Muscle of leg (tissue), 16 donors: ENCODE measurements at places on chromosomes 13 and 19. TPM values are rescaled to one million over a fixed set of nuclear protein-coding genes. Genes with fewer than 3 reads are reported as not detected.

DNA sequence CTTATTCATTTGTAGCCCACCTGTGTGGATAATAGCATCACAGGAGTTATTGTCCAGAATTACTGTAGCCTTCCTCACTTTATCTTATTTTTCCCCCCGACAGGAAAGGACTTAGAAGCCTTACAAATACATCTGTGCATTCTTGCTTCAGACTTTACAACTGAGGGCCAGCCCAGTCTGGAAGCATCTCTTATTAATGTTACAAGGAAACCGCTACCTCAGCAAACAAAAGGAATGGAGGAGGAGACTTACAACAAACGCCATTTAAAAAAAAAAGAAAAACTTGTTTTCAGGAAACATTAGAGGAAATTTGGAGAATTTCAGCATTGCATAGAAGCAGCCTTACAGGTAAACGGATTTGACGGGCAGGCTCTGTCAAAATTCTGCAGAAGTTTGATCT is 45.2 kb downstream of the GARRE1 start:
- no peak for DNase-seq

Gene NCAN
- total RNA-seq = 0.22 TPM

Gene PALM3
- 0.18 TPM for total RNA-seq

DNA sequence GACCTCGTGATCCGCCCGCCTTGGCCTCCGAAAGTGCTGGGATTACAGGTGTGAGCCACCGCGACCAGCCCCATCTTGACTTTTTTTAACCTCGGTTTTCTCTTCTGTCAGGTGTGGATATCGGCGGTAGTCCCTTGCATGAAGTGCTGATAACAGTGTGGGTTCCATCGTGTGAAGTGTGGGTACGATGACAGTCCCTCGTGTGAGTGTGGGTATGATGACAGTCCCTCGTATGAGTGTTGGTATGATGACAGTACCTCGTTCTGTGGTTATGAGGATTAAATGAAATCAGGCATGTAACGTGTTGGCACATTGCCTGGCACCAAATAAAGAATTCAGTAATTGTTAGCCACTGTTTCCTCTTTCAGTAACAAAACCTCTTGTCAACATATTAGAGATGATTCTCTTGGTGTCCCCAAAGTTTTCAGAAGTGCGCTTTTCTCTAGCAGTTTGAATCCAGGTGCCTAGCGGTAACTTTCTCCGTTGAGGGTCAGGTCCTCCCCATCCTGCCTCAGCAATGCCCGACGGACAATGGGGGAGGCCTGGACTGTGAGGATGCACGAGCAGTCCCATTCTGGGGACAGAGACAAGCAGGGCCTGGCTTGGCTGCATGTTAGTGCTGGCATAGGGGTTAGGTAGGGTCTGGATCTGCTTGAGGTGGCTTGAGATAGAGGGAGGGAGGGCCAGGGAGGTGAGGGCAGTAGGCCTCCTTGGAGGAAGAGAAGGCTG is 15.3 kb downstream of the GATAD2A start:
- DNase-seq = peak; percentile 44

Gene ENOX1
- 12.2 TPM for total RNA-seq

DNA sequence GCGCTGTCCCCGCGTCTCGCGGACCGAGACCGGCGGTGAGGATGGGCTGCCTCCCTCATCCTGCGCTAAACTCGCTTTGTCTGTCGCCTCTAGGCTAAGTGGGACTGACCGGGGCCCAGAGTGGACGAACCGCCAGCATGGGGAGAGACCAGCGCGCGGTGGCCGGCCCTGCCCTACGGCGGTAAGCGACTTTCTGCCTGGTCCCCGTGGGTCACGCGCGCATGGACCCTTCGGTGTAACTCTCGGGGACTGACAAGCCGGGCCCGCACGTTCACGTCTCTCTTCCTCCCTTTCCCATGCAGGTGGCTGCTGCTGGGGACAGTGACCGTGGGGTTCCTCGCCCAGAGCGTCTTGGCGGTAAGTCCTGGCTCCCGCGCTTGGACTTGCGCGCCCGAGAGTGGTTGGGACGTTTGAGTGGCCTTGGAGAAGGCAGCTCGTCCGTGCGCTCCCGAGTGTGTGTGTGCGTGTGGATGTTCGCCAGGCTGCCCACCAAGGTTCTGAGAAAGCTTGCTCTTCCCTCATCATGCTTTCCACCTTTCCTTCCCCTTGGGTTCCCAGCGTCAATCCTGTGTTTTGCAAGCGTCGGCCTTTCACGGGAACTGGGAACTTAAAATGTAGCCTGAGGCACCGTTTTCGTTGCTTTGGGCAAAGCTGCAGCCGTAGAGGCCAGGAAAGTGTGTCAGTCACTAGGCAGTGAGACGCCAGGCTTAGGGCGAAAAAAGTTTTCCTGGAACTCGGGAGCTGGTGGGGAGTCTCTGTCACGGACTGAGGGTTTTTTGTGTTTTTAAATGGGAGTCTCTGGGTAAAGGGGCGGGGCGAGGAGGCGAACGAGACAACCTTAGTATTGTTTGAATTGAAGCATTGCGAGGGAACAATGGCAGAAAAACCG is 927 bp downstream of the COL4A2 start:
- DNase-seq = peak; percentile 85

DNA sequence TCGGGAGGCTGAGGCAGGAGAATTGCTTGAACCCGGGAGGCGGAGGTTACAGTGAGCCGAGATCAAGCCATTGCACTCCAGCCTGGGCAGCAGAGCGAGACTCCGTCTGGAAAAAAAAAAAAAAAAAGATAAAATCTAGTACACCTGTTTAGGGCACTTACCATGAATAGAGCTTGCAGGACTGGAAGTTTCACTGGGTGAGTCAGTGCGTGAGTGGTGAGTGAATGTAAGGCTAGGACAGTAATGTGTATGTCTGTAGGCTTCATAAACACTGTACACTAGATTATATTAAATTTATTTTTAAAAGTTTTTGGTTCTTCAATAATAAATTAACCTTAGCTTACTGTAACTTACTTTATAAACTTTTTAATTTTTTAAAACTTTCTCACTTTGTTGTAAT is 22.9 kb downstream of the PPP5C start:
- no peak for DNase-seq

DNA sequence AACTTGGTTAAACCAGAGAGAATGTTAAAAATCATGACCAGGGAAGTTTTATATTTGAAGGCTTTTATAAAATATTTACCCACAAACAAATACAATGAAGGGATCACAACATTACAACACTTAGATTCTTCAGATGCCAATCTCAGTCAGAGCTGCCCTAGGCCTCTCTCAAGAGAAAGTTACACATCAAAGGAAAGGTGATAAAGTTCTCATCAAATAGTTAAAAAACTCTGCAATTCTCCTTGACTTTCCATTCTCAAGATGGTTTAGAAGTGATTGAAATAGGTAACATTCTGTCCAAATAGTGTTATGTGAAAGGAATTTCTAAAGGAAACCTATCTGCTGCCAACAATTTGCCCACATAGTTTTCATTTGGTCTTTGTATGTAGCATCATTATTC is 1115.2 kb upstream of the MIR17HG start:
- no peak for DNase-seq

DNA sequence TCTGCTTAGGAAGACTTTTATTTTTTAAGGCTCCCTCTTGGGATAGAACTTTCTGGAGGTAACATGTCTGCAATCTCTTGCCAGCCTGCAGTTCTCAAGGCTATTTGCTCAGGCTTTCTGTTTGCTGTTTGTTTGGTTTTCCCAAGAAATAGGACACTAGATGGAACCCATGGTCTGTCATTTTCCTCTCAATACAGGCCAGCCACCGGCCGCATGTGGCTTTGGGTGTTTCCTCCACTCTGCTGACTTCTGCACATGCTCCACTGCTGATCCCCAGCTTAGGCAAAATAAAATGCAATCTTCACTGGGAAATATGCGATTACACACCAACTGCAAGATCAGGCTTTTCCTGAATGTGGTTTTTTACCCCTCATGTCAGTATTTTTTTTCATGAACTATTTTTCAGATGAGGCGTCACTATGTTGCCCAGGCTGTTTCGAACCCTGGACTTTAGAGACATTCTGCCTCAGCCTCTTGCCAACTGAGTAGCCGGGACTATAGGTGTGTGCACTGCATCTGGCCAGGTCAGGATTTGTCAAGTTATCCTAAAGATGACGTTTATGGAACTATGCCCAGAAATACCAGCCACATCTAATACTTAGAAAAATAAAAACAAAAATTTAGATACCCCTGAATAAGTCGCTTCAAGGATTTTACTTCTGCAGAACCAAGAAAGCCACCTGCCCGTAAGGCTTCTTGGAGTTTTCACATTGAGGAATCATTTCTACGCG is 94.3 kb upstream of the PABPC3 start:
- no peak for DNase-seq

DNA sequence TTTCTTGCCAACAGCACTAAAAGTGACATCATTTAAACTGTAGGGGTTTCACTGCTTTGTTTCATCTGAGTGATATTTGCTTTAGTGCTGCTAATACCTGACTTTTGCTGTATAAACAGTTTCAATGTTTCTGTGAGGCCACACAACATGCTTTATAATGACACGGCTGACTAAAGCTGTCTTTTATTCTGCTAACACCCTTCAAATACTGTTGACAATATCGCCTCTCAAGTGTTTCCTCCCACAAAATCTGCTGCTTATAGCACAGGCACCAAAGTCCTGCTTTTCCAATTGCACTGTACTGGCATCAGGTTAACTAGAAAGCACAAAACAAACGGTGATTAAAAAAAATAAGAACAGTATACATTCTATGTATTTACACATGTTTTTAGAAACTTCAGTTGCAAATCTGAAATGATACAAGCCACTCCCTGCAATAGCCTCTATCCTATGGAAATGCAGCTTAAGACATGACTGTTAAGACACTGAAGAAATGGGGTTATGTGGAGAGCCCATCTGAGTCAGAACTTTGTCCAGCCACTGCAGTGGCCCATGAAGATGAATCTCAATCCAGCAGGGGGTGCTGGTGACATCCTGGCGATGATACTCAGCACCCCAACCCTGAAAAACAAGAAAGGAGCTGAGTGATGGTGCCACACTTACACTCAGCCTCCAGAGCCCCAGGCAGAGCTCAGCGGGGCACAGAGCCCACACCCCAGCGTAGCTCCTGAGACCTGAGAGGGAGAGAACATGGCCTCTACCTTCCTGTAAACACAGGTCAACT is 29.4 kb downstream of the RFXAP start:
- DNase-seq = no peak

DNA sequence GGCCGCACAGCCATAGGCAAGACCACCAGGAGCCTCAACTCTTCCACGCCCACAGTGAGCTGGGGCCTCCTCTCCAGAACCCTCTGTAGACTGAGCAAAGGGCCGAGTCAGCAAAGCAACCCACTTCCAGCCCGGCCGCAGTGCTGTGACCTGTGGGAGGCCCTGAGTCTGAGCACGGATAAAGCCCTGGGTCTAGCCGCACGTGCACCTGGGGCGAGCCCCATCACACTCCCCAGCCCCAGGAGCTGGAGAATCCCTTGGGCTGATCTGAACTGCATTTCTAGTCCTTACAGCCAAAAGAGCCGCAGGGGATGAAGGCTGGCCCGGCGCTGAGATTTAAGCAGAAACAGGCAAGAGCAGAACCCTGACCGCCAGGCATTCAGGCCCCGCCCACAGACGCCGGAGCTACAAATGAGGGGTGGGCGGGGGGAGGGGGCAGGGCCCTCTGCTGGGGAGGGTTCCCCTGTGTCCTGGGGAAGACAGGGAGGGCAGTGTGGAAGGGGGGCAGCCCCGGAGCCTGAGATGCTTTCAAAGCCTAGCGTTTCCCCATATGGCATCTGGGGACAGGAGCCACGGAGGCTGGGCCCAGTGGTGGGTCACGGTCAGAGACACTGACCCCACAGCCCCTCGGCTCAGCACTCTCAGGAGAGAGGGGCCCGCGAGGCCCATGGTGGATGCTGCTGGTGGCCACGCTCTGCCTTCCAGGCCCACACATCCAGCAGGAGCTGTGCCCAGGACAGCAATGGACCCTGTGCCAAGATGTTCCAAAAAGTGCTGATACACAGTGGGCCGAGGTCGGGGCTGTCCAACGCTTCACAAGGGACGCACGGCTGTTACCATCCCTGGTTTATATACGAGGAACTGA is 4.9 kb downstream of the TMEM259 start:
- no peak for DNase-seq

Gene PSG4
- total RNA-seq = 1.3 TPM

DNA sequence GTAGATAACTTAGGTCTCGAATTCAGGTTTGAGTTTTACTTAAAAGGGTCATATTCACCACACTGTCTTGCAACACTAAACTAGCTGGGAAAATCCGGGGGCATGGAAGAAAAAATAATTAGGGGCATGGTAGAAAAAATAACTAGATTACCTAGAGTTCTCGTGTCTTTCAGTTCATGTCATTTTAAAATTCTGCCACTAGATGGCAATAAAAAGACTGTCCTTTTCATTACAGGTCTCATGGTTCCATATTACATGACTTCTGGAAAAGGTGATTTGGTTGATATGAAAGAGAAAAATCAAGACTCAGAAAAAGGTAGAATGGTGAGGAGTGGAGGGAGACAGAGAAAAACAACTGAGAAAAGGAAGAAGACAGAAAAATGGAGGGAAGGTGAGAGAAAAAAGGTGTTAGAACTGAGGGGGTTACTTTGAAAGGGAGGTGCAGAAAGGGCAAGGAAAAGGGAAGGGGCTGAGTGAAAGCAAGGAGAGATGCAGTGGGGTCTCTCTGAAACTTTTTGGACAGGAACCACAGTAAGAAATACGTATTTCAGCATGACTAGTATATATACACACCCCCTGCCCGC is 299.0 kb downstream of the KLF12 start:
- peak; percentile 70 for DNase-seq

- DNase-seq = no peak
Measured at GRCh38 chr13:78238911-78239310, 320.3 kb upstream of the EDNRB start.
